ENCODE measurements at places on chromosomes 2 and 18.

- no peak for DNase-seq
Observed at GRCh38 chr2:99641999-99642398, 152.2 kb upstream of the REV1 start.

- DNase-seq = no peak
Observed at GRCh38 chr2:237739101-237739500, 59.5 kb upstream of the RBM44 start.

GRCh38 chr2:238143239-238143951 lies 4.9 kb downstream of the KLHL30 start:
- DNase-seq = peak; percentile 73

DNA sequence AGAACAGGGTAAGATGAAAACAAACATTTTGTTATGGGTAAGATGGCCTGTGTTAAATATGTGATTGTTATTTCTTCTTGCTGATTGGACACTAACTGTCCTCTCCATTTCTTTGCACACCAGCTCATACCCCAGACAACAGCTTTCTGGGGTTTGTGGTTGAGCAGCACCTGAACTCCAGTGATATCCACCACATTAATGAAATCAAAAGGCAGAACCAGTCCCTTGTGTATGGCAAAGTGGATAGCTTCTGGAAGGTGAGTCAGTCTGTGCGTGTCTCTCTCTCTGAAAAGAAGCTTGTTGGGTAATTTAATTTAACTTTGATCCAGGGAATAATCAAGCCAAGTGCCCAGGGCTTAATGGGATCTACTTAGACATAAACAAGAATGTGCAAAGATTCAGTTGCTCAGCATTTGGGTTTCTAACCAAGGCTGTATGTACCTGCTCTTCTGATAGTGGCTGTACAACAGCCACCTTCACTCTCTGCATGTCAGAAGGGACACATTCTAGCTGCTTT lies 108.3 kb downstream of the MGAT5 start:
- no peak for DNase-seq

DNA sequence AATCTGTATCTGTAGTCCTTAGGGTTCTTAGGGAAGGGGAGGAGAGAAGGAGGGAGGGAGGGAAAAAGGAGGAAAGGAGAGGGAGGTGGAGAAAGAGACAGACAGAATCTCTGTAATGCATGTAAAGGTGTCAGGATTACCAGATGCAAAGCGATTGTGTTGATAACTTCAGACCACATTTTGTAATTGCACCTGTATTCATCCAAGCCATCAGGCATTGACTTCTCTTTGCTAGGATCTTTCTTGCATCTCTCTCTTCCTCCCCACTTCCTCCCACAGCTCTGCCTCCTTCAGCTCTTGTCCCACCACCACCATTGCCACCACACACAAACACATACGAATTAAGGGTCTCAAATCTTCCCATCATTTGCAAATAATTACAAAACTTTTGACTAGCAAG lies 91.4 kb downstream of the AOX1 start:
- no peak for DNase-seq

GRCh38 chr2:31270822-31271231 lies 36.9 kb downstream of the EHD3 start:
- DNase-seq = no peak

DNA sequence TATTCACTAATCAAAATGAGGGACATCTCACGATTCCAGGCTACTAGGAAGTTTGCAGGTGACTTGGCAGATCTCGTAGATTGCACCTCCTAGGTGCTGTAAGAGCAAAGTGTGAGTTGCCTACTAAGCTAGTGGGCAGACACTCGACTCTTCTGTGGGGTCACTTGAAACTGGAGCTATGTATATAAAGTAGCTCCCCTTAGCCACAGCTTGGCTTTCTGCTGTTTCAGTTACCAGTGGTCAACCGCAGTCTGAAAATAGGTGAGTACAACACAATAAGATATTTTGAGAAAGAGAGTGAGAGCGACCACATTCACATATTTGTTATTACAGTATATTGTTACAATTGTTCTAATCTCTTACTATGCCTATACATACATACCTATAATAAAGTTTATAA lies 23.3 kb downstream of the CTAGE1 start:
- no peak for DNase-seq

DNA sequence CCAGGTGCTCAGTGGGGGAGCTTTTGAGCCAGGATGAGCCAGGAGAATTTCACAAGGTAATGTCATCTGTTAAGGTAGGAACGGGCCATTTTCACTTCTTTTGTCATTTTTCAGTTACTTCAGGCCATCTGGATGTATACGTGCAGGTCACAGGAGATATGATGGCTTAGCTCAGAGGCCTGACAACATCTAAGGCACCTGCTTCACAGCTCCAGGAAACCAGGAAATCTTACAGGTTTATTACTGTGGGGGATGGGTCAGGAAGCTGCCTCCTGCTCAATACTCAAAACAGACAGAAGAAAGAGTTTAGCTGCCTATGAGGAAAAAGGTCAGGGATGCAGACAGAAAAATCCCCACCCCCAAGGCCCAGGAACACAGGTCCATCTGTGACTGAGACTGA lies 364.3 kb upstream of the LRP1B start:
- DNase-seq = no peak

GRCh38 chr2:226123300-226123699 lies 676.3 kb downstream of the IRS1 start:
- no peak for DNase-seq

DNA sequence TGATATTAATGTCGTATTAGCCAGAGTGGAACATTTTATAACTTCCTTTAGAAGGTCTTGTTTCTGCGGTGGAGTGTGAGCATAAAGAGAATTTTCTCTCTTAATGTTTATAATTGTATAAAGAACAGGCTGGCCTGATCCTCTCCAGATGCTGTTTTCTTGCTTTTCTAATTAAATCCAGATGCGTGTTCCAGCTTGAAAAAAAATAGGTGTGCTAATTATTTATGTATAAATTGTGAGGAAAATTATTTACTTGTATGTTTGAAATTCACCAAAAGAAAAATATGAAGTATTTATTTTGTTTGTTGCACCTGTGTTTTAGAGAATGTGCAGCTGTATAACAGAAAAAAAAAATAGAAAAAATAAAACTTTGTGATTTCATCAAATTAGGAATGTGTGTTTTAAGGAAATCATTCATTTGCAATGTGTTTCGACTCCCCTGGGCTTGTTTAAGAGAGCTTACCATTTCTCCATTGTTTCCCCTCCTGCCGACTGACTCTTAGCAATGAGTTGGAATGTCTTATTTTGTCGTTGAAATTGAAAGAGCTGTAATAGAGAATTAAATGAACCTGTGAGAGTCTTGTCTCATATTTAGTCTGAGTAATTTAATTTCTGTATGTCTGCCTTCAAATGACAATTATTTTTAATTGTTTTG lies 220.1 kb upstream of the NXPH2 start:
- DNase-seq = no peak

DNA sequence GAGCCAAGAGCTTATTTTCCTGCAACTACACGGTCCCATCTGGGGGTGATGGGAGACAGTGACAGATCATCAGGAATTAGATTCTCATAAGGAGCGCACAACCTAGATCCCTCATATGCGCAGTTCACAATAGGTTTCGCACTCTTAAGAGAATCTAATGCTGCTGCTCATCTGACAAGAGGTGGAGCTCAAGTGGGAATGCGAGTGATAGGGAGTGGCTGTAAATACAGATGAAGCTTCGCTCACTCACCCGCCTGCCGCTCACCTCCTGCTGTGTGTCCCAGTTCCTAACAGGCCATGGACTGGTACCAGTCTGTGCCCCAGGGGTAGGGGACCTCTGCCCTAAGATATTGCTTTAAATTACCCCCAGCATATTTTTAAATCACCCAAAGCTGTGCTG lies 10.8 kb downstream of the LRRFIP1 start:
- DNase-seq = no peak

DNA sequence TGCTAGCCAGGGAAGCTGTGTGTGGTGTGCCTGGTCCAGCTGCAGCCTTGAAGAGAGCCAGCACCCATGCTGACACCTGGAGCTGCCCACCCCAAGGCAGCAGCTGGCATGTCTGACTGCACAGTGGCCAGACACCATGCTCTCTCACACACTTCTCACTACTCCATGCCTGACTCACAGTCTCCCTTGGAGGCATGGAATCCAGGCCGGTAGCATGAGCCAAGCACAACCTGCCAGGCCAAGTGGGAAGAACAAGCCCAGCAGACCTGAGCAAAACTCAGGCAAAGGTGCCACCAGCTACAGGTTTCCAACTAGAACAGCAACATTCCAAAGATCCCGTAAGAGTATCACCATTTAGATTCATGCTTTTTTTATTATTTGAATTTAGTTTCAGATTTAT lies 625.3 kb upstream of the LRRTM4 start:
- no peak for DNase-seq

GRCh38 chr2:70828914-70829824 lies 6.4 kb downstream of the CD207 start:
- DNase-seq = no peak

DNA sequence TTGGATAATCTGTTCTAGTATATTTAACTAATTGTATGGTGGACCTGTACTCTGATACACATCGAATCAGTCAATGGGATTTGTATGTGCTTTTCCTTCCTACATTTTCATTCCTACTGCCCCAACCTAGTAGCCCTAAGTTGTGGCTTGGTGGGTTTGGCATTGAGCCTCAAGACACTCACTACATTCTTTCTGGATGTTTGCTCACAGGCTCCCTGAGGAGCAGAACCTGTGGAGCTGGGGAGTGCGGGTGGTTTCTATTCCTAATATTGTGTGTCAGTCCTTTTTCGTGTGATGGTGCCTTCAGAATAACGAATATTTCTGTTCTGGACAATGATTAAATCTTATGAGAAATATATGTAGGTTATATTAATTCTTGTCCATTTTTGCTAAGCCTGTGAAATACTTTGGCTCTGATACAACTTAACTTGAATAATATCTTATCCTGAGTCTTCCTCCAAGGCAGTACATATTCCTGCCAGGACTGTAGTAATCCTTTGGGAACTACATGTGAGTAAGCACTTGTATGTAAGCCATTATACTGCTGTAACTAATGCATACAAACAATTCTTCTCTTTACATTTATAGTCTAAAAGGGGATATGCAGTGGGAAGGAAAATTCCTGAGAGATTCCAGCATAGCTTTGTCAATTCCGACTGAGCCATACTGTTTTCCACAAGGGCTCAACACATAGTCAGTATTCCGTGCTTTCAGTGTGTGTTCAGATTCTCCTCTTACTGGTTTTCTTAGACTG lies 150.6 kb downstream of the AGPS start:
- peak; percentile 51 for DNase-seq

GRCh38 chr2:191126386-191127085 lies 24.3 kb downstream of the STAT4 start:
- DNase-seq = no peak

GRCh38 chr2:105581555-105581944 lies 163.2 kb upstream of the NCK2 start:
- no peak for DNase-seq

DNA sequence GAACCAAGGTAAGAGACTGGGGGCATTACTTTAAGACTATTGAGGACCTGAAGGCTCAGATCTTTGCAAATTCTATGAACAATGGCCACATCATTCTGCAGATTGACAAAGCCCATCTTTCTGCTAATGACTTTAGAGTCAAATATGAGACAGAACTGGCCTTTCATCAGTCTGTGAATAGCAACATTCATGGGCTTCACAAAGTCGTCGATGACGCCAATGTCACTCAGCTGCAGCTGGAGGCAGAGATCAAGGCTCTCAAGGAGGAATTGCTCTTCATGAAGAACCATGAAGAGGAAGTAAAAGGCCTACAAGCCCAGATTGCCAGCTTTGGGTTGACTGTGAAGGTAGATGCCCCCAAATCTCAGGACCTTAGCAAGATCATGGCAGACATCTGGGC lies 43.8 kb upstream of the SLC4A10 start:
- DNase-seq = no peak

DNA sequence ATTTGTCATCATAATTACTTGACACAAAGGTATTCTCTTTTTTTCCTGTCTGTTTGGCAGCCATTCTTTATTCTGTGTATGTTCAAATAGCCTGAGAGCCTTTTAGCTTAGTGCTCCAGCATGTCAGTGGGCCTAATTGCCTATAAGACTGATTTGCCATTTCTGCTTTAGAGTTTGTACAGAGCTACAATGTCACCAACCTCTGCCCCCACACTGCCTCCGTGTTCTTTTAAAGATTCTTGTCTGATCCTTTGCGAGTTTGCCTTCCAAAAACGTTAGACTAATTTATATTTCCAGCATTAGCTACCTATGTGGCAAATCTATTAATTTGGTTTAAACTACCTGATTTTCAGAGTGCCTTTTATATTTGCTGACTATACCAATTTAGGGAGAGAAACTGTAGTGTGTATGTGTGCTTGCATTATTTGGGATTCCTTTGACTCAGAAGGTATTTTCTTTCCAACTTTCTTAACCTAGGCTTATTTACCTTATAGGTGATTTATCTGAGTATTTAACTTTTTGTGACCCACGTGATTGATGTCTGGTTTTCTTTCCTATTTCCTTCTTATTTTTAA lies 70.8 kb downstream of the FAM117B start:
- no peak for DNase-seq

DNA sequence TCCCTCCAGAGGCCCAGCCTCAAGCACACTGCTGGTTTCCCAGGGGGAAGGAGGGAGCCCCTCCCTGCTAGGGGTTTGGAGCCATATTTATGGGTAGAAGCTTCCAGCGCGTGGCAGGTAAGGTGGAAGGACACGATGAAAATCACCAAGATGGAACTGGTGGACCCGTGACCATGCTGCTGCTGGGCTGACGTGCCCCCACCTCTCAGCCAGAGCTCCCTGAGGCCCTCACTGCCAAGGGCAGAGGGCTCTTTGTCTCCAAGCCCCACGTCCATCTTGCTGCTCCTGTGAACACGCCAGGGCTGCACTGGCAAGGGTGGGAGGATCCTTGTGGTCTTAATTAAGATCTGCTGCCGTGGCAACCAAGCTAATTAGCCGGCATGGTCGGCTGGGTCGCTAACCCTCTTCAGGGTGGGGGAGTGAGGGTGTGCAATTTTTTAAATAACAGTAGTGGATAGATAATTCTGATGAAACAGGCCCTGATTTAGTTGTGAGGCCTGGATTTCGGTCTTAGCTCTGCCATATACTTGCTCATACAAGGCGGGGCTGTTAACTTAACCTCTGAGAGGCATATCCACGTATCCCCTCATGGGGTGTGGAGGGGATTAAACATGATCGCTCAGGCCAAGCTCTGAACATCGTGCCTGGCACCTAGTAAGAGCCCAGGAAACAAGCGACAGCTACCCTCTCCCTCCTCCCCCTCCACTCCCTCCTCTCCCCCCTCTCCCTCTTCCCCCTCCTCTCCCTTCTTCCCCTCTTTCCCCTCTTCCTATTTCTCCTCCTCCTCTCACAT lies 232.8 kb downstream of the CELF4 start:
- no peak for DNase-seq

- no peak for DNase-seq
Observed at GRCh38 chr2:119741001-119741400, 18.7 kb upstream of the PTPN4 start.

Data from T1000 (cell line).